Activated CD8-positive, alpha-beta memory T cell treated with anti-CD3 and anti-CD28 coated beads, Interleukin-2, amount 50 U/mL, for 4 hours (primary cell): ENCODE measurements at places on chromosomes 5 and 9.

GRCh38 chr9:38042626-38043357 lies 26.2 kb downstream of the SHB start:
- DNase-seq, result no peak

GRCh38 chr9:109466623-109467590 lies 31.2 kb downstream of the PTPN3 start:
- no peak for DNase-seq

DNA sequence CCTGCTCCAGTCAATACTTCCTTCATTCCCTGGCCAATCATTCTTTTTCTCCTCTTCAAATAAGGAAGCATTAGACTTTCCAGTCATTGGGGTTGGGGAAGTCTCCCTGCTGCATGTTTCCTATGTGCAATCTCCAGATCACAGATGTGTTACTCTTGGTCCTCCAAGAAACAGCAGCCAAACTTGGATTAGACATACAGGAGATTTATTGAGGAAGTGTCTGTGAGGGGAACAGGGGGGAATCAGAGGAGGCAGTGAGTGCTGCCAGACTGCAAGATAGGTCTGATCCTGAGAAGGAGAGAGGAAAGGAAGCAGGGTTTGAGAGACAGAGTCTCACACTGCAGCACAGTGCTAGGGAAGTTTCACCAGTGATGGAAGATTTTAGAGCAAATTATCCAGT lies 40.6 kb upstream of the SLIT3 start:
- DNase-seq, result no peak

DNA sequence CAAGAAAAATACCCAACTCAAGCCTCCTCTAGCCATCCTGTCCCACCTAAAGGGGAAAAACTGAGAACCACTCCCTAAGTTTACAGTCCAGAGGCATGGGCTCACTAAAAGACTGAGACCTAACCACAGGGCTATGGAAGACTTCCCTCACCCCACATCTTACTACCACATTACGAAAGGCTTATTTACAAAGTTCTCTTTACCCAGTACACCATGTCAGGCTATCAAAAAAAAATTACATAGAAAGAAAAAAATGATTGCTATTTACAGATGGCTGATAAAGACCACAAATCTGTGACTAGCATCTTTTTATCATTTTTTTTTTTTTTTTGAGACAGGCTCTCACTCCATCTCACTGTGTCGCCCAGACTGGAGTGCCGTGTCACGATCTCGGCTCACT lies 69.7 kb upstream of the TNPO1 start:
- DNase-seq, result no peak

DNA sequence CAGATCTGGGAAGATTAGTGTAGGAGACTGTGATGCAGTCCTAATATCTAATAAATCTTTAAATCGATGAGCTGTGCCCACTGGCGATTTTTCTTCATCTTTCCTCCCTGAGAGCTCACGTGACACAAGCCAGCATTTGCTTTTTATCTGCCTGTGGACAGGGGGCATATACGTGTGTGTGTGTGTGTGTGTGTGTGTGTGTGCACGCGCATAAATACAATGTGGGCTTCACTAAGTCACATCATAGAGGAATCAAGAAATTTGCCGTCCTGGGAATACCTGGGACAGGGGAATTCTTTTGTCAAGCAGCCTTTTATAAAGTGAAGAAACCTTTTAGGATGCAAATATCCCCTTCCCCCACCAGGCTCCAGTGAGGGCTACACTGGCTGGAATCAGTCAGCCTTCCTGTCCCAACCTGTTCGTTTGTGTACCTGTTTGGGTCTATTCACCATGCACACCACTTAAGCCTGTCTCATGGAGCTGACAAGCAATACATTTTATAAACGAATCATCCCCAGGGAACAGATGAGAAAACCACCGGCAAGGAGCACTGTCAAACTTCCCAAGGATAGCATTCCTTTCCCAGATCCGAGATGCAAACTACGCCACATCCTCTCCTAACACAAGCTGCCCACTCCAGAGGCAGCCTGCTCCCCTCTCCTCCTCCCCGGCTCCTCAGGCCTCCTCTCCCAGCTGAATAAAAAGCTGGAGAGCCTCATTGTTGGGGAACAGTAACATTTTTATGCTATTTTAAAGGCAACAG lies 2.7 kb downstream of the EPB41L4B start:
- DNase-seq, result no peak

DNA sequence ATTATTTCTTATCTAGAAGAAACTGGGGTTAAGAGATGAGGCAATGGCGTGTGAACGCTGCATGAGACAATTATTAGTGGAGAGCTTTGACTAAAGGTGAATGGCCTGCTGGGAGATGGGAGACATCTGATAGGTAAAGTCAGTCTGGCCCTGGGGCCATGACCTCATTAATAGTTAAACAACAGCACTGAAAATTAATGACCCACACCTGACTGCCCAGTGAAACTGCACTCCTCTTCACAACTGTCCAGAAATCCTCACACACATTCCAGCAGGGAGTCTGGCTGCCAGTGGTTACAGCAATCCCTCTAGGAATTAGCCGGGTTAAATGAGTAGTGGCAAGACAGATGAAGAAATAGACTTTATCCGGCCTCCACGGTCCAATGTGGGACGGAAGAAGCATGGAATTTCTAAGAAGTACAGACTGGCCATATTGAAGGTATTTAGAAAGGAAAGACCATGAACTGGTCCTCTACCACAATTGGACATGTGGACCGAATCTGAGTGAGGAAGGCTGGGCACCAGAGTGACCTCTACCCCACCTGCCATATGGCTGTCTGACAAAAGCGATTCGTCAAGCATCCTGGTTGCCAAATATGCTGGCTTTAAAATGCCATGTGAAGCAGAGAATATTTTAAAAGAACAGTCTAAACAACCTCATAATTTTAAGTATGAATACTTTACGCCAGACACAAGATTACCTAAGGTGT lies 138.4 kb downstream of the EFNA5 start:
- DNase-seq, result no peak

- DNase-seq, result no peak
Measured at GRCh38 chr9:69502671-69503301, 169.4 kb downstream of the APBA1 start.

DNA sequence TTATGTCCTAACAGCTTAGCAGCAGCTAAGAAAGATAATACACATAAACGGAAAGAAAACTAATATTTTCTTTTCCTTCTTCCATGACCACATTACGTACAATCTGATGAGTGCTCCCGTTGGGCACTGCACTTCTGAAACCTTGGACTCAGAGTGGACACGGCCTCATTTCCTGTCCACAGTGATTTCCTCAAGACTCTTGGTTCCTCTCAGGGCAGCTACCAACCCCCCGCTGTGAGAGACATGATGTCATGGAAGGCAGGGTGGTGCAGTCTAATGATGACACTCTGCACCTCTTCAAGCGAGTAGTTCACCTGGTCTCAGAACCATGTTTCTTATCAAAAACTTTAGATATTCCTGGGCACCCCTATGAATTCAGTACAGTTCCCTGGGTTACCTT lies 68.7 kb upstream of the CTSL start:
- no peak for DNase-seq

- no peak for DNase-seq
Measured at GRCh38 chr9:347667-348292, 133.1 kb downstream of the DOCK8 start.

- no peak for DNase-seq
Measured at GRCh38 chr9:130997395-130997684, 11.6 kb upstream of the LAMC3 start.

GRCh38 chr5:141208478-141208877 lies at the start of gene PCDHB12:
PCDHB12 (plus strand) TSS chr5:141208719; CDS start chr5:141208908, 189 bp downstream.
- no peak for DNase-seq

DNA sequence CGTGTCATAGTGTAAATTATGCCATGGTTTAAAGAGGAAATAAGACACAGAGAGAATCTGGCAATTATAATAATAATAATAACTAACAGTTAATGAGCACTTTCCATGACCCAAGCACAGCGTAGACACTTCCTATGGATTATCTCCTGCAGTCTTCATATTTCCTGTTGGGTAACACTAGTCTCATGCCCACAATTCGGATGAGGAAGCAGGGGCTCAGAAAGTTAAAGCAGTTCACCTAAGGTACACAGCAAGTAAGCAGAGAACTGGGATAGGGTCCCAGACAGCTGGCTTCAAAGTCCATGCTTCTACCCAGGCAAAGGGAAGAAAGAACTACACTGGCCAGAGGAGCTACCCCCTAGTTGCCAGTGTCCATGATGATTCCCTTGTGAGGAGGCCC lies 27.9 kb upstream of the TGFBI start:
- DNase-seq, result no peak

DNA sequence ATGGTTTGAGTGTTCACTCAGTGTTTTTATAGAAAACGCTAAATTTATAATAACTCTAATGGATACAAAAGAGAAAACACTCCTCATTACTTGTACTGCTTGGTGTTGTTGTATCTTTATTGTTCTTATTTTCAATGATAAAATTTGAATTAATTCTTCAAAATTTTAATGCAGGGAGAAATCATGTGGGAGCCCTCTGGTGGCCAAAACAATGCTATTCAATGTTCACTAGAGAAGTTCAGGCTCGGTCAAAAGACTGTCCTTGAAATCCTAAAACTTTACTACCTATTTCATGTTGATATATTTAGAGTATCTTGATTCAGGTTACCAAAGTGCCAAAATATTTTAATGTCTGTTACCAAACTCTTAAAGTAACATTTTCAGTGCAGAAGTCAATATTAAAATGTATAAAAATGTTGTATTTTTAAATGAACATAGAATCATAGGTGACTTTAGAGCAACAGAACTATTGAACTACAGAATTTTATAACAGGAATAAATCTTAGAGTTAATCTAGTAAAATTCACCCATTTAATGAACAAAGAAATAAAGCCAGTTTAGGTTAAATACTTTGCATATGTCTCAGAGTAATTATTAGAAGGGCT lies 1259.8 kb downstream of the PTPRD start:
- DNase-seq, result no peak

GRCh38 chr5:10600626-10601245 lies 36.9 kb downstream of the ANKRD33B start:
- no peak for DNase-seq

DNA sequence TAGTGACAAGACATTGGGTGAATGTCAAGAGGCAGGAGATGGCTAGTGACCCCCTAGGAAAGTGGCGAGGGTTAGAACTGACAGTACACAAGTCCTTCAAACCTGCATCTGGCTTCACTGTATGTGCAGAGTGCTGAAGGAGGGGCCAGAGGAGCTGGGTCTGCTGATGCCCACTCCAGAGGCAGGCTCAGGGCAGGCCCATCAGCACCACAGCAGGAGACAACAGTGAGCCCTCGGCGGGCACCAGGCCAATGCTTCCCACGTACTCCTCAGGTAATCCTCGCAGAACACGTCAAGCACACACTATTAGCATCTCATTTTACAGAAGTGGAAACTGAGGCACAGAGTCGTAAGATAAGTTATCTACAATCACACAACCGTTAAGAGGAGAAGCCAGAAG lies 76.1 kb upstream of the SH3PXD2B start:
- no peak for DNase-seq

DNA sequence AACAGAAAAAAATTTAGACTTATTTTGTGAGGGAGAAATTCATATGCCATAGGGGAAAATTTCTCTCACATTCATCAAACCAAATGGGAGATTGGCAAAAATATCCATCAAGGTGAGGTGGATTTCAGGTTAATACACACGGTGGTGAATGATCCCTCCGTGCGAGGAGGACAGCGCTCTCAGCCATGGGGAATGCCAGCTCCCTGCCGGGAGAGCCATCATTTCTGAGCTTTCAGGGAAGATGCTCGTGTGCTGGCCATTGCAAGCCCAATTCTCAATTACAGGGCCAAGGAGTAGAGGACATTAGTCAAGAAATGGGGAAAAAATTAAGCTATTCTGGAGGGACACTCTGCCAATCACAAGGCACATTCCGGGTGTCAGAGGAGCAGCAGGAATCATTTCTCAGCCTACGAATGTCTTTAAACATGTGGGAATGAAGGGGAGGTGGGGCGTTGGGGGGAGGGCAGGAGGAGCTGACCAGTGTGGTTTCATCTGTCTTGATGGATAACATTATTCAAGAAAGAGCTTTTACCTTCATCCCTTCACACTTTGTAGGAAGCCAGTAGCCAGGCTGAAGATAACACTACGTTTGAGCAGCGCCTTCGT lies 165.5 kb downstream of the DAB2IP start:
- no peak for DNase-seq
